ENCODE measurements at places on chromosomes 6 and 20.

DNA sequence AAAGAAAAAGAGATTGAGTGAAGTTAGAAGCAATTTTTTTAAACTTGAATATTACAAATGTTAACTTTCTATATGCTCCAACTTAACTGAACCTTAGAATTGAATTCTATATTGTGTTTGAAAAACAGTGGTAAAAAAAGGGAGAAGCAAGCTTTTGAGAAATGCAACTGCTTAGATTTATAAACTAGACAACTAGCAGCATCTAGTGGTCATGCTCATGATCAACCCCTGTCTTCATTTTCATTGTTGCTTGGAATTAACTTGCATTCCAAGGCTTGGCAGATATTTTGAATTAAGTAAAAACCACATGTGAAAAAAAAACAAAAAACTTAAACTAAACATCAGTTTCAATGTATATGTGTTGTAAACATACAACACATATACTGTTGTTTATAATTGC lies 113.1 kb downstream of the C6orf58 start:
- DNase-seq = peak; percentile 55

GRCh38 chr6:15131651-15132061 lies 114.2 kb upstream of the JARID2 start:
- no peak for DNase-seq

- no peak for DNase-seq
Observed at GRCh38 chr20:37314099-37314498, 24.6 kb downstream of the MANBAL start.

- no peak for DNase-seq
Observed at GRCh38 chr6:90386399-90387382, 90.0 kb upstream of the BACH2 start.

DNA sequence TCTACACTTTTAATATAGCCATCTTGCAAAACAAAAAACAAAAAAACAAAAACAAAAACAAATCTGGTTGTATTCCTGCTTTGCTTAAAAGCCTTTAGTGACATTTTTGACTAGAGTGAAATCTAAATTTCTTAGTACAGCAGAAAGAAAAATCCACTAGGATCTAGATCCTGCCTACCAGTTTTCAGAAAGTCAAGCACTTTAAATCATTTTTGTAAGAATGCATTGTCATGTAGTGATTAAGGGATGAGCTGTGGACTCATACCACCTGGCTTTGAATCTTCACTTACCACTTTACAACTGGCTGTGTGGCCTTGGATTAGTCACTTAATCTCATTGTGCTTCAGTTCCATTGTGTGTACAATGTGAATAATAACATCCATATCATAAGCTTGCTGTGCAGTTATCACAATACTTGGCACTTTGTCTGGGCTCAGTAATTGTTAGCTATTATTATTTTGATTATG lies 4.0 kb downstream of the MKKS start:
- no peak for DNase-seq

- DNase-seq = no peak
Observed at GRCh38 chr6:15512721-15513120, 150.1 kb downstream of the DTNBP1 start.

- peak; percentile 58 for DNase-seq
Observed at GRCh38 chr6:143007646-143008045, 53.0 kb upstream of the AIG1 start.

DNA sequence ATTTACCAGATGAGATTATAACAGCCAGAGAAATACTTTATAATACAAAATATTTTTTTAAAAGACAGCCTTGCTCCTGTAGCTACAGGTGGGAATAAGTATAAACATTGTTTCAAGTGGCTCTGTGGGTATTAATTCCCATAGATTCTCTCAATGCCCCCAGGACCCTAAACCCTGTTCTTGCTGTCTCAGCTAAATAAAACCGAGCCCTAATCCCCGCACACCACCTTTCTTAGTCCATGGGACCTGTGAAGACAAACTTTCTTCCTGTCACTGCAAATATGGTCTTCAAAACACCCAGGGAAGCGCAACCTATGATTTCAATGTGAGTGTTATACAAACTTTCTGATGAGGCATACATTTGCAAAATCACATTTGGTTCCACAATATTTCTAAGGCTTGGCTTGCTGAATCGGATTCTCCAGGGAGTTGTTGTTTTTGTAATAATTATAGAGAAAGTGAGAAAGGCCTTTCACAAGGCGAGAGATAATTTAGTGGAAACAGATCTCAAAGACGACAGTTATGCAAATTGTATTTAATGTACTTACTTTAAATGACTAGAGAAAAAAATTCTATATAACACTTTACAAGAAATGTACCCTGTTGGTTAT lies 11.1 kb downstream of the SMLR1 start:
- no peak for DNase-seq

- DNase-seq = no peak
Observed at GRCh38 chr20:3660262-3661059, 2.7 kb downstream of the GFRA4 start.

GRCh38 chr20:53045941-53046340 lies 73.8 kb downstream of the TSHZ2 start:
- DNase-seq = peak; percentile 8

DNA sequence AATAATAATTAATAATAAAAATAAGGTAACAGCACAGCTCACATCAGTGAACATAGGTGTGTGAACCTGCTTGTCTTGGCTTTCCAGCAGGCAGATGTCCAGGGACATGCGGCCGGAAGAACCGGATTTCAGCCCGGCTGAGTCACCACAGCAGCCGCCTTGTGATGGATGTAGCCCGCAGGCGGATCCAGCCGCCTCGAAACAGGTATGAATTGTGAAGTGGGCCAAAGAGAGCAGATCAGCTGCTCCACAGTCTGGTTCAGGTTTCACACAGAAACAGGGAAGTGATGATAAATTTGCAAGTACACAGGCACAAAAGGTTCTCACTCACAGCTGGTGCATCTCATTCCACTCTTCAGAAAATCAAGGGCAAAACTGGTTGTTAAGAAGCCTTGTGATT lies 55.1 kb downstream of the ID4 start:
- no peak for DNase-seq

- no peak for DNase-seq
Observed at GRCh38 chr6:786946-787763, 94.2 kb upstream of the EXOC2 start.

- peak; percentile 49 for DNase-seq
Observed at GRCh38 chr6:42616716-42617115, 52.9 kb downstream of the UBR2 start.

- peak; percentile 59 for DNase-seq
Observed at GRCh38 chr20:49880177-49880576, 35.2 kb downstream of the SPATA2 start.

DNA sequence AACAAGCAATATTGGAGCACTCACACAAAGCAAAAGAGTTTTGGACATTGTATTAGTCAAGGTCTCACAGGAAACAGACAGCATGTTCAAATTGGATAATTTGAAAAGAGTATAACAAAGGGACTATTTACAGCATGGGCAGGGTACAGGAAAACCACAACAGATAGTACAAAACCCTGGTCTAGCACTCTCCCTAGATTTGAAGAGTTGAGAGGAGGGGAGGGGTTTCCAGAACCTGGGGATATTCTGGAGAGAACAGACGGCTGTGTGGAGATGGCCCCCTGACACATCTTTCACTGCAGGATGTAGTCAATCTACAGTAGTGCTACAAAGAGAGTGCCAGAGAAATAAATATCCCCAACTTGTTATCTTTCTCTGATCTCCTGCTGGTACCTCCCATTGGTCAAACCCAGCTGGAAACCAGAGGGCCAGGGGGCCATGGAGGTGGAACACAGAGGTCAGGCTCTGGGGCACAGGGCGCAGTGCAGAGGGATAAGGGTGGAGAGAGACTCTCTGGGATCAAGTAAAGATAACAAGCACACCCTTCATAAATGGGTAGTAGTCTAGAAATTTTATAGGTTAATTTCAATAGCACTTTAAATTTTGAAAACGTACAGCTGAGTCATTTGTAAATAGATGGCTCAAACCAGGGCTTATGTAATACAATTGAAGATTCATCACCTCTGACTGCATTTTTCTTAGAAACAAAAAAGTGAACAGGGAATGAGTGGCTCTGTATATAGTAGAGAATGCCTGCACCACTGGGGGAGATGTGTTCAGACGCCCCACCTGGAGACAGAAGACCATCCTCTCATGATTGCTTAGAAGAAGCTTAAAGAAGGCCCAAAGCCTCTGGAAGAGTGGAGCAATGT lies 25.7 kb downstream of the RCAN2 start:
- DNase-seq = peak; percentile 7

GRCh38 chr6:36418558-36418957 lies 24.1 kb downstream of the PXT1 start:
- no peak for DNase-seq

DNA sequence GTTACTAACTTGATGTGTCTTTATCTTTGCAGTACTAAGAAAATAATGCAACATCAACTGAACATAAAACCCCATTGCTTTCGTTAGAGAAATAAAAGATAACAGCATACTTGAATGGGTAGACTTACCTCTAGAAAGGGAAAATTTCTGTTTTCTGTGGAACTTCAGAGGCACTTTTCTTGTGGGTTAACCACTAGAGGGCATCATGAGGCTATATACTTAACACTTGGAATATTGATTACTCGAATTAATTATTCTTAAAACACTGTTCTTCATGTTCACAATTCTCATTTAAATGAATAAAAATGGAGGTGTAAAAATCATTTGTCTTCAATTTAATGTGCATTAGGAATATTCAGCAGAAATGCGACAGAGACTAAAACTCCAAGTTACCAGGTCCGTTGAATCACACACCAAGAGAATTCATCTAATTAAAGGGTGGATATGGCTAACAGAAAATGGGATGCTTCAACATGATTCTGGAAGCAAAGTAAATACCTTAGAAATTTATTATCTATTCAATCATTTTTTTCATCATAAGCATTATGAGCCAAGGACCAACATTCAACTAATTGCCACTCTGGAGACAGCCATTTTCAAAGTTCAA lies 330.8 kb upstream of the PREP start:
- DNase-seq = peak; percentile 73

DNA sequence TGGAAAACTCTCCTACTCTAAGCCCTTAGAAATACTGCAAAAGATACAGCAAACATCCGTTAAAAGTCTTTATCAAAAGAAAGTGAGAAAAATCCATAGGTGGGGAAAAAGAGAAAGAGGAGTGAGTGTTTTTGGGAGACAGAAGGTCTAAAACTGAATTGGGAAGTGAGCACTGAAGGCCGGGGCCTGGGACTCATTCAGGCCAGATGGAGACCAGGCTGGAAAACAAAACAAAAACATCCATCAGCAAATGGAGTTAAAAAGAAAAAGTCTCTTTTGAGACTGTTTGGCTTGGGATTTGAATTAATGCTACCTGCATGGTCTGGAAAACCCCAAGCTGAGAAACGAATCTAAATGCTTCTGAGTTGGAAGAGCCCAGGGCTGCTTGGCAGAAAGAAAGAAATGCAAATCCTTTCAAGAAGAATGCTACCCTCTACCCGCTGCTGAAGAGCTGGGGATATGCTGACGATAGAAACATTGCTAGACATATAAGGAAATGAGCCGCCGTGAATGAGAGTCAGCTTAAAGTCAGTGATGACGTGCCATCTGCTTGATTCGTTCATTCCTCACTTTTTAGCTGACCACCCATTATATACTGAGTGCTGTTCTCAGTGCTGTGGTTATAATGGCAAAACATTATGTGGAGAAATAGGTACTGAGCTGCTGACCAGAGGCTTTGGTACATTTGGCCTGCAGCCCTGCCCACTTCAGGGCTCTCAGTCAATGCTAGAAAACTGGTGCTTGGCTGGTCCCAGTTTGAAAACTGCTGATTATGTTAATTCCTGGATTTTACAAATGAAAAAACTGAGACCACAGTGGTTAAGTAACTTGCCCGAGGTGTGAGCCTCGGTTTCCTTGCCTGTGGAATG lies 28.0 kb upstream of the TULP4 start:
- peak; percentile 84 for DNase-seq

Data from fibroblast of the aortic adventitia (primary cell).